ENCODE measurements at places on chromosomes 13 and 19. TPM values are rescaled to one million over a fixed set of nuclear protein-coding genes. Genes with fewer than 3 reads are reported as not detected.

Gene FLT1
- 18.9 TPM for total RNA-seq

Gene XRCC1
- total RNA-seq: 20.9 TPM

Gene BEST2
- 1.2 TPM for total RNA-seq

Gene GAPDHS
- total RNA-seq: not detected

GRCh38 chr13:111916201-111916600 lies 150.7 kb upstream of the SOX1 start:
- peak; percentile 25 for DNase-seq

- DNase-seq: peak; percentile 82
These were observed 76.3 kb upstream of the GPR183 start for GRCh38 chr13:99383511-99383921.

GRCh38 chr19:16599655-16600346 lies 27.6 kb upstream of the SLC35E1 start:
- DNase-seq: no peak

DNA sequence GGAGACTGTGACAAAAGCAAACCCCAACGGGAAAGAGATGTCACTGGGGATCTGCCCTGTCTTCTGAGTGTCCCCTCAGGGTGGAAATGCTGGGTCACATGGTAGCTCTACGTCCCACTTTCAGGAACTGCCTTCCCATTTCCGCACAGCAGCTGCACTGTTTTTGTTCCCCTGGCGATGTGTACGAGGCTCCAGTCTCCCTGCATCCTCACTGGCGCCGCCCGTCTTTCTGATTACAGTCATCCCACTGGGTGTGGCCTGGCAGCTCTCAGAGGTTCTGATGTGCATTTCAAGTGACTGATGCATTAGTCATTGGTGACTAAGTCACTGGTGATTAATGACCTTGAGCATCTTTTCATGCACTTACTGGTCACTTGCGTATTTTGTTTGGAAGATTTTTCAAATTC lies 21.2 kb downstream of the PCID2 start:
- DNase-seq: no peak

Measured in vagina (tissue), 2 donors.